ENCODE measurements at places on chromosomes 16 and 17.

DNA sequence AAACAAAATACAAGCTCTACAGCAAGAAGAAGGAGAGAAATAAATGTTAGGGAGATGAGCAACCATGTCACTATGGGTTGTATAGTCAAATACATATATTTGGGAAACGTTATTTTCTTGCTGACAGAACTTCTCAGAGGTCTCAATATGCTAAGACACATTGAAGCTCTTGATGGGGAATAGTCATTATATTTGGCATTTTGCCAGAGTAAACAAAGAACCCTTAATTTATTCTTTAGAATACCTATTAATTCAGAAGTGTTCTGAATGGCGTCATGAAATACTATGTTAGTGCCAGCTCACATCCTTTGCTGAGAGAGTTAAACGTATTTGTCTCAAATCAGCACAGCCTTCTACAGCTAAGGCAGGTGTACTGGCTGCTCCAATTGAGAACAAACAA lies 458.9 kb downstream of the CDH13 start:
- DNase-seq = no peak

GRCh38 chr17:79609049-79609589 lies 1.7 kb downstream of the RBFOX3 start:
- no peak for DNase-seq

DNA sequence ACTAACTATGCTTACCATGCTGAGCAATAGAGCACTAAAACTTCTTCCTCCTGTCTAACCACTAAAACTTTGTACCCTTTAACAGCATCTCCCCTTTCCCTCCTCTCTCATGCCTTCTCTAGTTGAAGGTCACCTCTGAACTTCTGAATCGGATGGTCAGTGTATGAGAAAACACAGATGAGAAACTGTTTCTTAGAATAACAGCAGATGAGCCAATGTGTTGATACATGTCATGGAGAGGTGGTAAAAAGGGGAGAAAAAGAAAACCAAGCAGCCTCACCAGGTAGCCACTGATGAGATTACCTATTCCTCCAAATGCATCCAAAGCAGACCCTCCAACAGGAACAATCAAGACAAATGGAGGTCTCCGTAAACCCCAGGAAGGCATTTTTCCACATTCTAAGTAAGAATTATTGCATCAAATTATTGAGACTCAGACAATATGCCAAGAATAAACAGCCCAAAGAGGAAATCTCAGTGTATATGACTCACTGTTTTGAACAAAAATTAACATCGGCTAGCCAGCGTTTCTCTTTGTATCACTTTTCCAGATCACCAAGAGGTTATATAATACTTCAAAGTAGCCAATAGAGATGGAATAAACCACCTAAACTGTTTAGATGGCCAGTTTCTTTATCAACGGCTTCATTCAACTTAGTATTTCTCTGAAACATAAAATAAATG lies 793.3 kb upstream of the SOX9 start:
- peak; percentile 26 for DNase-seq

DNA sequence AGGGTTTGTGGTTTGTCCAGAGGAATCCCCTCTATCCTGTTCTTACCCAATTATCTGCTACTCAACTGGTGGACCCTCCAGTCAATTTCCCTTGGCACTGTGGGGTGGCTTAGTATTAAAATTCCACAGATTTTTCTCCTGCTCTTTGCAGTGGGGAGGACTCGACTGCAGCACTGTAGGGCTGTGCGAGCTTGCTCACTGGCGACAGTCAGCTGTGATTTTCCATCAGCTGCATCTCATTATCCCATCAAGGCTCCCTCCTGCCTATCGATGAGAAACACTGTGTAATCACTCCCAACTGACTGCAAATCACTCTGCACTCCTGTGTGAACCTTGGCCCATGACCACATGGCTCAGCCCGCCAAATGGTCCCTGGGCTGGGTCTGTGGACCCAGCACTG lies 90.5 kb upstream of the MAF start:
- no peak for DNase-seq

- no peak for DNase-seq
Observed at GRCh38 chr17:73480740-73481139, 163.5 kb downstream of the SDK2 start.

DNA sequence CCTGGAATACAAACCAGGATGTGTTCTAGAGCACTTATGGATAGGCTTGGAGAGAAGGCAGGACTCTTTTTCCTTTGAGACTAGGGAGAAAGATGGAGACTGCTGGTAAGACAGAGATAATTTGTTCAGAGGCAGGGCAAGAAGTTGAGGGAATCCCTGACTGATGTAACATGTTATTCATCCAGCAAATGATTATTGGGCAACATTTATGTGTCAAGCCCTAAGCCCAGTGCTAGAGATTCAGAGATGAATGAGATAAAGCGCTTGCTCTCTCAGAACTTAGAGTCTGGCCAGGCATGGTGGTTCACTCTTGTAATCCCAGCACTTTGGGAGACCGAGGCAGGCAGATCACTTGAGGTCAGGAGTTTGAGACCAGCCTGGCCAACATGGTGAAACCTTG lies 47.8 kb upstream of the NUFIP2 start:
- DNase-seq = peak; percentile 19

DNA sequence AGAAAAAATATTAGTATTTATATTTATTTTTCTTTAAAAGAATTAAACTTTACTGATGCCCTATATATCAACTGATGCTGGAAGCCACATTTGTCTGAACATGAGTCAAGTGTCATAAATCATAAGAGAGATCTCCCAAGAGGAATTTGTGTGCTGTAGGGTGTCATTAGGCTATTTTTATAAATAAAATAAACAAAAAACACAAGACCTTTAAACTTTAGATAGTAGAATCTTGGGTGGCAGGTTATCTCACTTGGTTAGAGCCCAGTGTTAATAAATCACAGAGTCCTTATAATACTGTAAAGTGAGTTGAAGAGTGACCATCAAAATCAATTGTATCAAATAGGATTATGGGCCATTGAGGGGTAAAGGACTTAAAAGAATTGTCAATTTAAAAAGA lies 21.3 kb upstream of the CPD start:
- DNase-seq = no peak

DNA sequence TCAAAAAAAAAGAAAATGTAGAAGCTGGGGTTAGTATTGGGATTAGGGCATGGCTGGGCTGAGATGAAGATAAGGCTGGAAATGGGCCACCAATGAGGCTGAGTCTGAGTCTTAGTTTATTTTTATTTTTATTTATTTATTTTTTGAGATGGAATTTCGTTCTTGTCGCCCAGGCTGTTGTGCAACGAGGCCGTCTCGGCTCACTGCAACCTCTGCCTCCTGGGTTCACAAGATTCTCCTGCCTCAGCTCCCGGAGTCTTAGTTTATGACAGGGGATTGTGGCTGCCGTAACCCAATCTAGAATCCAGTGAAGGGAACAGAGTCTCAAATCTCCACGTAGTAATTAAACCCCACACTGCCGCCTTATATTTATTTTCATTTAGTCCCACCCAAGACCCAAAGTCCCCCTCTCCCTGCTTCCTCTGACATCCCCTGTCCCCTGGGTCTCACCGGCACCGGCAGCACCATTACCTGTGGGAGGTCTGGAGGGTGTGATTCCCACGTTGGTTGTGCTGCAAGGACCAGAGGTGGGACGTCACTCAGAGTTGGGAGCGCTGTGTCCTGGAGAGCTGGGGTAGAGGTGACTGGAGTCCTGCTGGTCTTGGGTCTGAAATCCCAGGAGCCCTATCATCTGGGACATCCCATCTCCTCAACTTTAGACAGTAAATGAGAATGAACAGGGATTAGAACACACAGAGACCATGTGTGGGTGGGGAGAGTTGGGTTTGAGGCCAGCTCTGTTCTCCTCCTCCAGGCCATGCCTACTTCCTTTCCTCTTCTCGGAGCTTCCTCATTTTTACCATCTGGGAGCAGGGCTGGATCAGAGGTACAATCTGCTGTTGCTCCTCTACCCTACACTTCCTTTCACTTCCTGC lies at the start of gene CLEC10A:
CLEC10A (minus strand) TSS at position 671 of the 875 bp plus-strand sequence. CDS start 1,439 bp downstream, outside the sequence.
- DNase-seq = no peak

DNA sequence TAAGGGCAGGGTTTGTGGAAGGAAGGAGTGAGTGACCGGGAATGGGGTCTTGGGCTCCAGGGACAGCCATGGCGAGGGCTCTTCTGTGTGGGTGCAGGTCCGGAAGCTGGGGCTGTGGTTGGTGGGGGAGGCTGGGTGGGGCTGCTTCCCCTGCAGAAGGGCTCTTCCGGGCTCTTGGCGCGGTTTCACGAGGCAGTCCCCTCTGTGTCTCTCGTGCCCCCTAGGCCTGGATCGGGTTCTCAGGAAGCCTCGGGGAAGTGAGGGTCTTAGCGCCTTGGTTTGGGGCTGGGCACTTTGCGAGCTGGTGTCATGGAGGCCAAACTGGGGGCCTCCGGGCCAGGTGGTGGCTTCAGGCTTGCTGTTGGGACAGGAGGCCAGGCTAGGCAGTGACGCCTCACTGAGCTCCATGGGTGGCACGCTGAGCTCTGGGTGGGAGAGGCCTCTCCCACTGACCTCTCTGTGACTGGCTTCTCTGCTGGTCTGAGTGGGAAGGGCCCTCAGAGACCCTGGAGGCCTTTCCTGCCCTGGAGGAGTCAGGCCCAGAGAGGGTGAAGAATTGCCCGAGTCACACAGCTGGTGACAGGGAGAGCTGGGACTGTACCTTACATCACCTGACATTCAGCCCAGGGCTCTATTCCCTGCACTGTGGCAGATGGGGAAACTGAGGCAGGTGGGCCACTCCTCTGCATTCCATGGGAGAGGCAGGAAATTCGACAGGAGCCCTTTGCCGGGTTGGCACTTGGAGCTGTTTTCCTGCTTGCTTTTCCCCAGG lies 8.2 kb downstream of the ADCY7 start:
- DNase-seq = no peak

- DNase-seq = no peak
Observed at GRCh38 chr17:27846042-27846655, 45.8 kb upstream of the NOS2 start.

GRCh38 chr17:57993471-57994365 lies 5.7 kb upstream of the VEZF1 start:
- DNase-seq = no peak

DNA sequence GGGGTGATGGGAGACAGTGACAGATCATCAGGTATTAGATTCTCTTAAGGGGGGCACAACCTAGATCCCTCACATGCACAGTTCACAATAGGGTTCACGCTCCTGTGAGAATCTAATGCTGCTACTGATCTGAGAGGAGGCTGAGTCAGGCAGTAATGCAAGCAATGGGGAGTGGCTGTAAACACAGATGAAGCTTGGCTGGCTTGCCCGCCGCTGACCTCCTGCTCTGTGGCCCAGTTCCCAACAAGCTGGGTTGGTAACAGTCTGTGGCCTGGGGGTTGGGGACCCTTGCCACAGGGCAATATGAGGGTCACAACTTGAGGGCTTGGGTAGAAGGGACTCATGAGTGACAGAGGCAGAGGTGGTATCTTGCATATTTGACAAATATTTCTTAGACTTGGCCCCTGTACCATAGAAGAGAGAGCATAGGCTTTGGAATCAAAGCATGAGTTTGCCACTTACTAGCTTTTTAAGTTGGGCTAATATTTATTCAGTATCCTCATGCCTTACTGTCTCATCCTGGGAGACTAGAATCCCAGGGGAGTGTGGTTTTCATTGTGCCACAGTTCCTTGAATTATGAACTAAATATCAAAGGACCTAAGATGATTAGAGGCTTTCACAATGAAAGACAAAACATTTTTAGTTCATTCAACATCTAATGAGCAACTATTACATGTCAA lies 133.4 kb downstream of the SPACA3 start:
- DNase-seq = no peak

DNA sequence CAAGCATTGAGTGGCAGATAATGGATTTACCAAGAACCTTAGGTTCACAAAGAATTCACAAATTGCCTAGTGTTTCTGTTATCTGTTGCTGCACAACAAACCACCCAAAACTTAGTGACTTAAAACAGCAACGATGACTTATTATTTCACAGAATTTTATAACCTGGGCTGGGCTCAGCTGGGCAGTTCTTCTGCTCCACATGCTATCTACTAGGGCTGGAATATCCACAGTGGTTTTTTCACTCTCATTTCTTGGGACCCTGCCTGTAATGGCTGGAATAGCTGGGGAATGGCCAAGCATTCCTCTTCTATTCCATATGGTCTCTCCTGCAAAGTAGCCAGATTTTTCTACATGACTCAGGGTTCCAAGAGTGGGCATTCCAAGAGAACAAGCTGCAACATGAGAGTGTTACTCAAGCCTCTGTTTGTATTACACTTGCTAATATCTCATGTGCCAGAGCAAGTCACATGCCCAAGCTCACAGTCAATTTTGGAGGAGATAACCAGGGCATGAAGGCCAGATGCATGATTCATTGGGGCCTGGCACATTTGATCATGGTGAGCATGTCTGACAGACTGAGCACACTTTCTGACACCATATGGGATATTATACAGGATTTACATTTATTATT lies 4.9 kb upstream of the PSMD7 start:
- peak; percentile 6 for DNase-seq

DNA sequence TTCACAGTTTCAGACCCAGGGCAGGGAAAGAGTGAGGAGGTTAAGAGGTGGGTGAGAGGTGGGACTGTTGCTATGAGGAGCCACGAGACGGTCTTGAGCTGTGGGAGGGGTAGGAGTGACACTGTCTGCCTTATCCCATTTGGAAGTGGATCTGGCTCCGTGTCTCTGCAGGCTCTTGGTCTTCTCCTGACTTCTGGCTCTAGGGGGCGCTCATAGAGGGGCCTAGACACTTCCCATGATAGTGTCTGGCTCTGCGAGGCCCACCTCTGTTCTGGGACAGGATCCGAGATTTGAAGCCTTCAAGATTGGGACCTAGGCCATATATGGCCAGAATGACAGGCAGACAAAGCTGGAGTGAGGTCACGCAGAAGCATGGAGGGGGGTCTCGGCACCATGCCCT lies 204.5 kb downstream of the GSG1L start:
- no peak for DNase-seq

DNA sequence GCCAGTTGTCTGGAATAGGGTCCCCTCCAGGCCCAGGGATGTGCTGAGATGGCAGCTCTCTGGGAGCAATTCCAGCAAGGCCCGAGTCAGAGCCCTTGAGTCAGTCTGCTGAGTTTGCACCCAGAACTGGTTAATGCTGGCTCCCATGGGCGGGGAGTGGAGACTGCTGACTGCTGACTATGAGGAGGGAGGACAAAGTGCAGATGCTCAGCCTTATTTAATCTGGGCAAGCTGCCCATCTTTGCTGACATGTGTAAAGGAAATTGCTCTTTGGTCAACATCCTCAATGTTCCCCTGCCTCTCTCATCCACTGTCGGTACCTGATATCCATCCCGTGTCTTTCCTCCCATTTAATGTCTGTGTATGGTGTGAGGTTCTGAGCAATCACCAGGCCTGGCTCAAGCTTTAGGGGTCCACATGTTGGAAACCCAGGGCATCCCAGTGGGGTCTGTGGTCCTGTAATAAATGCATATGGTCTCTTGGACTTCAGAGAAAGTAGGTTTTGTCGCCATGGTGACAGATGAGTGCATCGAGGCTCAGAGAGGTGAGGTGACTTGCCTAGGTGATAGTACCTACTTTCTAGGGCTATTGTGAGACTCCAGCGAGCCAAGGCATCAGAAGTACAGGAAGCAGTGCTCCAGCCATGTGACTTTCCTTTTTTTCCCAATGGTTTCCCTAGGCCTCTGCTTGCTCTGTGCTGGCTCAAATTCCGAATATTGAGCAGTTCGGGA lies 20.0 kb upstream of the RNF135 start:
- DNase-seq = peak; percentile 87

All from HFFc6 (cell line).